ENCODE measurements at places on chromosomes 1 and 21. TPM values are rescaled to one million over a fixed set of nuclear protein-coding genes. Genes with fewer than 3 reads are reported as not detected.

GRCh38 chr1:179206812-179207211, 22.7 kb downstream of the ABL2 start:
- DNase-seq: no peak

DNA sequence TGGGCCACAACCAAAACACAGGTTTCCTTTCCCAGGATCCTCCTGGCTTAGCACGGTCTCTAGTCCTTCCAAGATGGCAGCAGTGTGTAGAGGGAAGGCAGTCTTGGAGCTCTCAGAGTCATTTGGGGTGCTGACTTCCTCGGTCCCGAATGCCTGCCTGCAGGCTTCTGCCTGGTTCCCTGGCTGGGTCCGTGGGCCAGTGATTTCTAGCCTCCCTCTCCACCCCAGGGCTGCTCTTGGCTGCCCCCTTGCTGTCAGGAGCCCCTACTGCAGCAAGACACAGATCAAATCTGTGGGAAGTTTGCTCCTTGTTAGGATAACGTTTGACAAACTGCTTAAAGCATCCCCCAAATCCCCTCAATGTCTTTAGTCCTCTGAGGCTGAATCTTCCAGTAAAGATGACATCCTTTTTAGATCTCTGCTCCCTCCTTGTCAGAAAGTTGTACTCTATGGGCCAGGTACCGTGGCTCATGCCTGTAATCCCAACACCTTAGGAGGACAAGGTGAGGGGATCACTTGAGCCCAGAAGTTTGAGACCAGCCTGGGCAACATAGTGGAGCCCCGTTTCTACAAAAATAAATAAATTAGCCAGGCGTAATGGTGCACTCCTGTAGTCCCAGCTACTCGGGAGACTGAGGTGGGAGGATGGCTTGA, 272.5 kb downstream of the RRAGC start:
- DNase-seq: no peak

The RORC gene
- under 0.01 TPM for total RNA-seq

DNA sequence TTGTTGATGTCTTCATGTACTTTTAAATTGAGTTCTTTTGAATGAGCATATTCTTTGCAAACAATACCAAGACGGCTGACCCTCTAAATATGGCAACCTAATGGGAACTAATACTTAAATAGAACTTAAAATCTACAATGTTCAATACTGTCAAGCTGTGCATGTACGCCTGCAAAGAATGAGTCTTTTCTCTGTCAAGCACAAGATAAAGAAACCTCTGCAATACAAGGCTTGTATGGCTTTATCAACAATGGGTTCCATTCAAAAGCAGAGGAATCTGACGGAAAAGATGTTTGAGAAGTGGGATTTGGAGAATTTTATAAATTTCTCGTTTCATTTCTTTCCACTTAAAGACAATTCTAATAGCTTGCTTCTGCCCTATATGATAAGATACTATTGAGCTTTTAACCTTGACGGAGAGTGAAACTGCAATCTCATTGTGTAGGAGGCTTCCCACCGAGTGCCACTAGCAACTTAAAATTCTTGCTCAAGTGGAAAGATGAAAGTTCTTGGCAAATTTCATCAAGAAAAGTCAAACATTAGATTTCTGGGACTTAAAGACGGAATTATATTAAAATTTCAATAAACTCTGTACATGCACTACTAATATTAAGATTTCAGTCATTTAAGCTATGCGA, 119.8 kb downstream of the RGS21 start:
- DNase-seq: no peak

DNA sequence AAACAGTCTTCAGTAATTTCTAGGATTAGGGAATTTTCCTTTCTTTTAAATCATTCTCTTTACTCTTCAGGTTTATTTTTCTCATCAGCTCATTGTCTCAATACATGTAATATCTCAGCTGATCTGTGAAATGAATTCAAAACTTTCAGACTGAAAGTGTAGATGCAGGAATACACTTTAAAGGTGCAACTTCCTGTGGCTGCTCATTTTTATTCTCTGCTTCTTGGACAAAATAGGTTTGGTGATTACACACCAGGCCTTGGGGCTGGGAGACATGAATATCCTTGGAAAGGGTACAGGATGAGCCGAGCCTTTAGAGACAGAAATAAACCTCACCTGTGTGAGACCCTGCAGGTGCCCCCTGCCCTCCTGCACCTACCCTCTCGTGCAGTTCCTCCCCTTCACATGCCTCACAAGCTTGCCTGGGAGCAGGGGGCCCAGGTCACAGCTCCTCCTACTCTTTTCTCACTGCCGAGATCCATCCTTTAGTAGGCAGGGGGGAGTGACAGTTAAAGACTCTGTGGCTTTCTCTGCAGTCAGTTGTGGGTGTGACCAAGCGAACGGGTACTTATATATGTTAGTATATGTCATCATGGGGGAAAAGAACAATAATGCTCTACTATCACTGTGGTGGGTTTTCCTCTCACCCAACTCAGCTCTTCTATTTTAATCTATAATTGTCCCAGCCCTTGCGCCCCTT, 23.6 kb downstream of the XCL2 start:
- no peak for DNase-seq

GRCh38 chr1:26538480-26539412, 9.2 kb downstream of the RPS6KA1 start:
- no peak for DNase-seq

DNA sequence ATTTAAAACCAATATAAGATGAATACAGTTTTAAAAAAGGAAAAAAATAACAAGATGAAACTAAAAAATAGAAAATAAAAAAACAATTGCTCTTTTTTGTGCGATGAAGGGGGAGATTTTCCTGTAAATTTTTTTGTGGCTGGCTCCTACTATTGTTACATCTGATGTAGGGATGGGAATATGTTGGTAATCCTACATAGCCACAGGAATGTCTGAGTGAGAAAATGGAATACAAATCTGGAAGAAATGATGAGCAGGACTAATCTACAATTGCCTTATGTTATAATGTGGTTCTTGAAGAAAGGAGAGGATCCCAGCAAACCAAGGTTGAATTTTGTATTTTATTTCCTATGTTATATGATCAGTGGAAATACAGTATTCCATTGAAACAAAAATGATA, 40.9 kb downstream of the ATP6V1G3 start:
- DNase-seq: no peak

The CLDN17 gene
- total RNA-seq: not detected

- no peak for DNase-seq
These were observed 43.8 kb downstream of the DDAH1 start for GRCh38 chr1:85421179-85421578.

The ACTL8 gene
- total RNA-seq: under 0.01 TPM

The PCSK9 gene
- 4.1 TPM for total RNA-seq

DNA sequence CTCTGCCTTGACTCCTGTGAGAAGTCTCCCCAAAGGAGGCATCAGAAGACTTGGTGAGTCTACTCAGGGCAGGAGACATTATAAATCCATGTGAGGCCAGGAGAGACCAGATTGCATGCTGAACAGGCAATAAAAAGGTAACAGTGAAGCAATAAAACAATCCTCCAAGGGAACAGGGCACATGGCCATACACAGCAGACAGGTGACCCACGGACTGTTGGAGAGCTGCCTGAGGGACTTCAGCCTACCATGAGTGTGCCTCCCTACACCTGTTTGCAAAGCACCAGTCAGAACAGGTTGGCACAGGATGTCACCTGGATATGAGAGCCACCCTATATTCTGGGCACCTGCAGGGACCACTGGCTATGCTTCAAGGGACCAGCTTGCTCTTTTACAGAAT, 67.6 kb downstream of the MAB21L3 start:
- no peak for DNase-seq

The TESK2 gene
- total RNA-seq: 0.82 TPM

The PIGR gene
- not detected for total RNA-seq

The AMPD1 gene
- total RNA-seq: not detected

The CASQ2 gene
- total RNA-seq: 0.41 TPM

DNA sequence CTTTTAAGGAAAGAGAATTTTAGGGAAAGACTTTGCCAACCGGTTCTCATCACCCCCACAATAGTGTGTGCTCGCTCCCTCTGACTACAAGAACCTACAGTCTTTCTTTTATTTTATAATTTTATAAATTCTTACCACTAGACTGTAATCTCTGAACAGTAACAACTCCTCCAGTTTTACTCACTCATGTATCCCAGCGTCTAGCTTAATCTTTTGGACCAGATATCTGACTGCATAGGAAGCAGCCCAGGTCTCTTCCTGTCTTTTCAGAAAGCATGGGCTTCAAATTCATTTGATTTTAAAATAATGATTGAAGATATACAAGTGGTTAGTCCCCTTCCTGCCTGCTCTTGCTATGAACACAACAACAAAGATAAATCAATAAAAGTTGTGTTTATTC, 19.0 kb upstream of the DUSP10 start:
- no peak for DNase-seq

Data from frontal cortex (tissue), 4 donors.